ENCODE measurements at places on chromosomes 6 and 20.

DNA sequence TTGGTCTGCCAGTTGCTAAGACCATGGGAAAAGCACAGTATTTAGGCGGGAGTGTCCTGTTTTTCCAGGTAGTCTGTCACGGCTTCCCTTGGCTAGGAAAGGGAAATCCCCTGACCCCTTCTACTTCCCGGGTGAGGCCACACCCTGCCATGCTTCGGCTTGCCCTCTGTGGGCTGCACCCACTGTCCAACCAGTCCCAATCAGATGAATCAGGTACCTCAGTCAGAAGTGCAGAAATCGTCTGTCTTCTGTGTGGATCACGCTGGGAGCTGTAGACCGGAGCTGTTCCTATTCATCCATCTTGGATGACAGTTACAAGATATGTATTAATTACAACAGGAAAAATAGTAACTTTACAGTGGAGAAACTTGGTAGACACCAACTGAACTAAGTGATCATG lies 188.2 kb downstream of the TPBG start:
- DNase-seq, result no peak

- no peak for DNase-seq
Observed at GRCh38 chr20:38402089-38402488, 33.0 kb downstream of the SNHG17 start.

- no peak for DNase-seq
Observed at GRCh38 chr6:45742591-45742990, 273.1 kb downstream of the CLIC5 start.

DNA sequence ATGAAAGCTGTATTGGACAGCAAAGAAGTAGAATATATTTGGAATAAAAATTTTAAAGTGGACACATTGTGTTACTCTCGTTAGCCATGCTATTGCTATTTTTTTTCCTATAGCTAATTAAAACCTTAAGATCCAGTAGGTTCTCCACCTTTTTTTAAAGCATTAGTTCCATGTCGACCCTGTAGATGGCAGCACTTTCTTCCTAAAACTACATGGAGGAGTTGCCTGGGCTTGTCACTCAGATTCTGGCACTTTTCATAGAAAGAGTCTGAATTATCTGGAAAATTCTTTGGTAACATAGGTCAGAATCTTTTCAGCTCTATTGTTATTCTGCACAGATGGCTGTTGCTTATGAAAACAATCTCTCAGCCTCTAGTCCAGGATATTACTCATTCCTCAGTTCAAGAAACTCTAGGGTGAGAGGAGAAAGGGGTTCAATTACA lies 42.0 kb upstream of the ESR1 start:
- no peak for DNase-seq

GRCh38 chr6:69422475-69422874 lies 374.3 kb downstream of the LMBRD1 start:
- no peak for DNase-seq

DNA sequence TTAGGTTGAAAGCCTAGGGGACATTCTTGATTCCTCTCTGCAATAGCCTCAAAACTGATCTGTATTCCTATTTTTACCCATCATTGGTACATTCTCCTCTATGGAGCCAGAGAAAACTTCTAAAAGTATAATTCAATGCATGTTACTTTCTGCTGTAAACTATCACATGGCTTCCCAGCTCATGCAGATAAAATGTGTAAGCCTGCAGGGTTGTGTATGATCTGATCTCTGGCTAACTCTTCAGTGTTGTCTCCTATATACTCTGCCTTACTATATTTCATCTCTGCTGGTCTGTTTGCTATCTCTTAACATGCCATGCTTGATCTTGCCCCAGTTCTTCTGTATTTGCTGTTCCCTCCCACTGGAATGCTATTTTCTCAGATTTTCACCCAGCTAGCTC lies 323.3 kb upstream of the RSPO3 start:
- DNase-seq, result no peak

DNA sequence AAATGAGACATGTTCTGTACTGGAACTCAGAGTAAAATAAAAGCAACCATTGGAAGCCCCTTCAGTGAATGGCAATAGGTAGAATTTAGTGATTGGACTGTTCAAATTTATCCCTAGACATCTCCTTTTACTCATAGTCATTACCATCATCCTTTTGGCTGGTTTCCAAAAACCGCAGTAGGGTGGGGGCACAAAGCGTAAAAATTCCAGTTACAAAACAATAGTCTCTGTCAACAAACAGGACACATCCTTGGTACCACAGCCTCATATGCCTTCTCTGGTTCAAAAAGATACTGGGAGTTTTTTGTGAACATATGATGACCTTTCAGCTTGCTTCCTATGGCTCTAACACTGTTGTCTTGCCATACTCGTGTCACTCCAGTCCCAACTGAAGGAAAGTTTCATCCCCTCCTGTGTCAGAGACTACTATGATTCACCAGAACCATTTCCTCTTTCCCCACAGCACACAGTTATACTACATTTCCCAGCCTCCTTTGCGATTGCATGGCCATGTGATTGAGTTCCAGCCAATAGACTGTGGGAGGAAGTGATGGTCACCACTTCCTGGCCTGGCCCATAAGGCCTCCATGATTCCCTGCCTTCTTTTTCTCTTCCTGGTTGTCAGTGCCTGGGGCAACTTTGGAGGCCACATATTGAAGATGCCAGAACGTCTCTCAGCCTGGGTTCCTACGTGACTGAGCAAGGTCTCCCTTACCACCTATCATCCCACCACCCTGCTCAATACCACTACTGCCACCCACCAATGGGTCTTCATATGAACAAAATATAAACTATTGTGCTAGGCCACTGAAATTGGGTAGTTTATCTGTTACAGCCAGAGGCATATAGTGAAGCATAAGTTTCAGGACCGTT lies 162.4 kb downstream of the ID4 start:
- DNase-seq, result no peak

DNA sequence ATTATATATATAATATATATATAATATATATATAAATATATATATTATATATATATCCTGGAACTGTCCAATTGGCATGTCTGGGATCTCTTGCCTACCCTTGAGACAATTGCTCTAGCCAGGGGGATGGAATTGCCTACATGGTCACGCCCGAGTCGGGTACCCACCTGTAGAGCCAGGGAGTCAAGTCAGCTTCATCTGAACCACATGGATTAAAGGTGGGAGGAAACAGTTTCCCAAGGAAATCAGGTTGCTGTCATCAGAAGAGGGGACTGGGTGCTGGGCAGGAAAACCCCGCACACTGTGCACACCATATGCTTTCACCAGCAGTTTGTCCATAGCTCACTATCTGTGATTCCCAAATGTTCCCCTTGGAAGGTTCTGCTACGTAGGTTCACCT lies 252.5 kb upstream of the NOX3 start:
- DNase-seq, result no peak

- no peak for DNase-seq
Observed at GRCh38 chr6:138517635-138518034, 18.3 kb upstream of the NHSL1 start.

DNA sequence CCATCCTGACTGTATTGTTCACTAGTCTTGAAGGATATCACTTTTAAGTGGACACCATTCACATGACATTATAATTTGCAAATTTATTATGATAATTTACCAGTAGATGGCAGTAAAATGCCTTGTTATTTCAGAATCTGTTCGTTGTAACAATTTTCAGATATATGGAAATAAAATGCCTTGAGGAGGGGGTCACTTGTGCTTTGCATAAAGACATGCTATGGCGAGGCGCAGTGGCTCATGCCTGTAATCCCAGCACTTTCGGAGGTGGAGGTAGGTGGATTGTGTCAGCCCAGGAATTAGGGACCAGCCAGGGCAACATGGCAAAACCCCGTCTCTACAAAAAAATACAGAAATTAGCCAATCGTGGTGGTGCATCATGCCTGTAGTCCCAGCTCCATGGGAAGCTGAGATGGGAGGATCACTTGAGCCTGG lies 9.0 kb upstream of the NCOA6 start:
- DNase-seq, result no peak

- no peak for DNase-seq
Observed at GRCh38 chr20:45339084-45339483, 9.1 kb downstream of the SDC4 start.

- no peak for DNase-seq
Observed at GRCh38 chr6:25489399-25489798, 162.6 kb upstream of the SCGN start.

- DNase-seq, result peak; percentile 73
Observed at GRCh38 chr6:17705778-17706579, 746 bp downstream of the NUP153 start.

- DNase-seq, result no peak
Observed at GRCh38 chr20:15653396-15654207, 919.6 kb downstream of the KIF16B start.

DNA sequence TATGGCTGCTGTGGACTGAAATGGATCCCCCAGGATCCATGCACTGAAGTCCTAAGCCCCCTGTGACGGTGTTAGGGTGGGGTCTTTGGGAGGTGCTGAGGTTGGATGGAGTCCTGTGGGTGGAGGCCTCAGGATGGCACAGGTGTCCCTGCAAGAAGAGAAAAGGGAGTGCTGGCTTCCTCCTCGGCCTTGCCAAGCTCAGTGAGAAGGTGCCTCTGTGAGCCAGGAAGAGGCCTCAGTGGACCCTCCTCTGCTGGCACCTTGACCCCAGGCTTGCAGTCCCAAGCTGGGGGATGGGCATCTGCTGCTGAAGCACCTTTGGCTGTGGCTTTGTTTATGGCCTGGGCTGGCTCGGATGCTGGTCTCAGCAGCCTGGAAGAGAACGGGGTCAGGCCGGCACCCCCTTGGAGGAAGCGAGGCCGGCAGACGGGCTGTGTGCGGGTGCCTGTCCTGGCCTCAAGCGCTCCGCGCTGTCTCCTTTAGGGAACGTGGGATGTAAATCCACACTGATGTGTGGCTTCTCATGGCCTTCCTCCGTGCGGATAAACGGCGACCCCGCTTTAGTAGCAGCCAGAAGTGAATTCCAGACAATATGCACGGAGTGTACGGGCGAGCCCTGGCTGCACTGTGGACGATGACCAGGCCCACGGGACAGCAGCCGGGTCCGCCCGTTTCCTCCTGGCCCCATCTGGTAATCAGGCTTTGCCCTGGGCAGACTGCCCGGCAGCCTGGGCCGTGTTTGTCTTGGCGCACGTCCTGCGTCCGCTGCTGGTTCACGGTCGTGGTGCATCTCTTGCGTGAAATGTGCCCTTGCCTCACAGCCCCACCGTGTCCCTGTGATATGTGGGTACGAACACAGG lies 182.6 kb downstream of the ERMARD start:
- DNase-seq, result no peak

DNA sequence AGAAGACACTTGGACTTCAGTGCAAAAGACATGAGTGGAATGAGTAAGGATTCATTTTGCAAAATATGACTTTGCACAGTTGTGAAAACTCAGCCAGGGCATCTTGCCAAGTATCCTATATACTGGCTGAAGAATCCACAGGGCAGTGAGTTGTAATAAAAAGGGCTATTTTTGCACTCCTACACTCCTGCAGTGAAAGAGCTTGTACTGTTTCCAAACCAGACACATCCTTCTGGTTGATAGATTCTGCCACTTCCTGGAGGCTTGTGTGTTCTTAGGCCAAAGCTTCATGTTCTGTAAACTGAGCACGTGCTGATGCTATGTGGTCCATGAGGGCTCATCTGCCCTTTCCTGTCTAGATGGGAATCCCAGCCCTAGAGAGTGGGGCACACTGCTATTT lies 34.9 kb downstream of the GMPR start:
- no peak for DNase-seq

GRCh38 chr6:2956930-2957685 lies 14.3 kb downstream of the SERPINB6 start:
- DNase-seq, result no peak

DNA sequence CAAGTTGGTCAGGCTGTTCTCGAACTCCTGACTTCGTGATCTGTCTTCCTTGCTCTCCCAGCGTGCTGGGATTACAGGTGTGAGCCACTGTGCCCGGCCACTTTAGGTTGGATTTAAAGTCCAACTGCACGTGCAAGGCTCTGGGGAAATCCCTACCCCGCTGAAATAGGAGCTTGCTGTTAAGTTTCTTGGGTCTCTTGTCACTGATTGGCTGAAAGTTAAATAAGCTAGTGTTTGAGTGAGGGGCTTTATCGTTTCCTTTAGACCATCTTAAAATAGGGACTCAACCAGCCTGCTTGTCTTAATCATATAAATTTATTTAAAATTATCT lies 11.1 kb upstream of the SERINC1 start:
- no peak for DNase-seq

DNA sequence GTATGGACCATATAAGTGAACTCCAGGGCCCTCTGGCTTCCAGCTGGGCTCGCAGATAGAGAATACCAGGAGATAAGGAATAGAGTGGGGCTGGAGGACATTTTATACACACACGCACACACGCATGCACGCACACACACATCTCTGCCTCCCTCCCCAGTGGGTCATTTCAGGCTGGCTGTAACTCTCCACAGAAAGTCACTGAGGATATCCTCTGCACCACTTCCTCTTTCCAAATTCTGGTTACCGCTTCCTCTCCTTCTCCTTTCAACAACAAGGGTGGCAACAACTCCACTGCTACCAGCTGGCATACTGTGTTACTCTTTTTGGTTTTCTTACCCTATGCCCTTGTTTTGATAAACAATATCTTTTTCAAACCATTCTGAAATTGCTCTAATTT lies 280.2 kb downstream of the COL12A1 start:
- DNase-seq, result no peak

- no peak for DNase-seq
Observed at GRCh38 chr20:48889140-48889790, 32.2 kb upstream of the ARFGEF2 start.

GRCh38 chr6:43570876-43571441 lies 4.9 kb downstream of the XPO5 start:
- no peak for DNase-seq

DNA sequence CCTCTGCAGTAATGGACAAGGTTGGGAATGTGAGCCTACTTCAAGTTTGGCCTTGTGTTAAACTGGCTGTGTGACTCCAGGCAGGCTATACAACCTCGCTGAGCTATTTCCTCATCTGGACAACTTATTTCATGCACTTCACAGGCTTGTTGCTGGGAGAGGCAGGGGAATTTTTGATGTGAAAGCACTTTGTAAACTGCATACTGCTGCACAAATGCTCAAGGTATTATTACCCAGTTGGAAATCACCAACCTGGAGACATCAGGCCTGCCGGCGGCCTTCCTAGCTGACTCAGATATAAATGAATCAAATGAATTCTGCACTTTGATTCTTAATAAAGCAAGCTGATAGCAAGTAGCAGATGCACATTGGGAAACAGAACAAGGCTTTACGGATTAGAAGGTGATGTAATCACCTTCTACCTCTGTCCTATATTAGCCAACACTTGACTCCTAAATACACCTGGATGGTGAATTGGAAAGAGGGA lies 10.1 kb downstream of the JARID2 start:
- DNase-seq, result no peak

All from type B pancreatic cell (in vitro differentiated cells).